Caki2 (cell line): ENCODE measurements at places on chromosomes 11 and 22.

GRCh38 chr22:19818324-19819207, 36.1 kb downstream of the GNB1L start:
- no peak for DNase-seq

GRCh38 chr11:22991196-22991595, 130.9 kb upstream of the CCDC179 start:
- DNase-seq = no peak

DNA sequence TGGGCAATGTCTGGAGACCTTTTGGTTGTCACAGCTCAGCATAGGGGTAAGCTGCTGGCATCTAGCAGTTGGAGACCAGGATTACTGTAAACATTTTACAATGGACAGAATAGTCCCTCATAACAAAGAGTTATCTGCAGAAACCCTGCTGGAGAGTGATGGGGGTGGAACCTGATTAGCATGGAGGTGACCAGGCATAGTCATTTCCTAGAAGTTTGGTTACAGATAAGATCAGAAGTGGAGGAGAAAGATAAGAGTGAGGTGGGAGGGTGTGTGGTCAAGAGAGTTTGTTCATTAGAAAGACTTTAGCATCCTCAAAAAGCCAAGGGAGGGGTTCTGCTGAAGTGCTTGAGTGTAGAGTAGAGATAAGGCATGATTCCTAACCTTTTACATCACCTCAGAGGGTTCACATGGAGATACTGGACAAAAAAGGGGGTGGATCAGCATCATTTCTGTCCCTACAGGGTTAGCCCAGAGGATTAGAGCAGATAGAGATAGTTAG, 38.8 kb downstream of the PRDM11 start:
- DNase-seq = no peak

- DNase-seq = no peak
Observed at GRCh38 chr11:123775289-123775688, 21.0 kb upstream of the OR6X1 start.
